Activated T-cell treated with anti-CD3 and anti-CD28 coated beads, Interleukin-2, amount 50 U/mL, for 4 hours (primary cell): ENCODE measurements at places on chromosomes 1 and 21.

GRCh38 chr1:229136822-229137221 is 134.1 kb upstream of the RAB4A start:
- no peak for DNase-seq

DNA sequence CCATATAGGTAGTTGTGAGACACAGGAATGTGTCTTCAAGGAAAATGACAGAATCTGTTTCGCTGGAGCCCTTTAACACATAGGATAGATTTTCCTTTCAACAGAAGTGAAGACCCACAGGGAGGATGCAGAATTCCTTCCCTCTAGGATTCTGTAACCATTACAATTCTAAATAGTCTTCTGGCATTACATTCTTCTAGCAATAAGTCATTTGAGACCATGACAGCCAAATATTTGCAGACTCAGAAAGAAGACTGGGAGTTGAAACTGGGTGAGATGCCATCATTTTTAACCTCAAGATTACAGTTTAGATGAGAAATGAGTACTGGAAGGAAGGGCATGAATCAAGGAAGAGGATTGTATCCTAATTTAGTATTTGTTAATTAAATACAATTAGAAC is 61.6 kb downstream of the ZBTB18 start:
- no peak for DNase-seq

DNA sequence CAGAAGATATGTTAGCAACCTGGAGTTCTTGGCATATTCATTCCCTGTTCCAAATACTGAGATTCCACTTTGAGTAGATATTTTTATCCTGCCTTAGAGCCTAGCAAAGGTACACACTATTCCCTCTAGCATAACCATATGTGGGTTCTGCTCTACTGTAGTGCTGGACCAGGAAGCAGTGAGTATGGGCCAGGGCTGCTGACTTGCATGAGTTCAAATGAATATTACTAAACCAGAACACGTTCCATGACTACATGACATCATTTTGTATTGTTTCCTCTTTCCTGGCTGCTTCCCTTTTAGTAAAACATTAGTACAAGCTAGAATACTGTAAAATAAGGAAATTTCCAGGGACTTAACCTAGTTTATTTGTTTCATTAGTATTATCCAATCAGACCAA is 41.1 kb downstream of the TNFSF18 start:
- no peak for DNase-seq

- DNase-seq: no peak
Measured at GRCh38 chr1:225762444-225762843, 15.2 kb upstream of the SRP9 start.

DNA sequence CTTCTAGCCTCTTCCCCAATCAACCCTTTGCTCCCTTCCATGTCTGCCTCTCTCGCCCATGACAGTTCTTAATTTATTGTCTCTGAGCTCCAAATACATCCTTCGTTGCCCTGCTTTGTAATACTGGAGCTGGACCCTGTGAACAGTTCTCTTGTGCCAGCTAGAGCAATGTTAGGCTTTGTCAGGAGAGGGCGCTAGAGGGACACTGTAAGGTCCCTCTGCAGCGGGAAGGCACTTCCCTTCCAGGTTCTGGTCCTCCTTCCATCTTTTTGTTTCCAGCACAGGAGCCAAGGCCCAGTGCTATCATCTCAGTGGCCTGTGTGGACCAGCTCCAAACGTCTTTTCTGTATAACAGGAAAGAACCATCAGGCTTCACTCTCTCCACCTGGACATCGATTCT is 95.9 kb downstream of the PTPRU start:
- no peak for DNase-seq

DNA sequence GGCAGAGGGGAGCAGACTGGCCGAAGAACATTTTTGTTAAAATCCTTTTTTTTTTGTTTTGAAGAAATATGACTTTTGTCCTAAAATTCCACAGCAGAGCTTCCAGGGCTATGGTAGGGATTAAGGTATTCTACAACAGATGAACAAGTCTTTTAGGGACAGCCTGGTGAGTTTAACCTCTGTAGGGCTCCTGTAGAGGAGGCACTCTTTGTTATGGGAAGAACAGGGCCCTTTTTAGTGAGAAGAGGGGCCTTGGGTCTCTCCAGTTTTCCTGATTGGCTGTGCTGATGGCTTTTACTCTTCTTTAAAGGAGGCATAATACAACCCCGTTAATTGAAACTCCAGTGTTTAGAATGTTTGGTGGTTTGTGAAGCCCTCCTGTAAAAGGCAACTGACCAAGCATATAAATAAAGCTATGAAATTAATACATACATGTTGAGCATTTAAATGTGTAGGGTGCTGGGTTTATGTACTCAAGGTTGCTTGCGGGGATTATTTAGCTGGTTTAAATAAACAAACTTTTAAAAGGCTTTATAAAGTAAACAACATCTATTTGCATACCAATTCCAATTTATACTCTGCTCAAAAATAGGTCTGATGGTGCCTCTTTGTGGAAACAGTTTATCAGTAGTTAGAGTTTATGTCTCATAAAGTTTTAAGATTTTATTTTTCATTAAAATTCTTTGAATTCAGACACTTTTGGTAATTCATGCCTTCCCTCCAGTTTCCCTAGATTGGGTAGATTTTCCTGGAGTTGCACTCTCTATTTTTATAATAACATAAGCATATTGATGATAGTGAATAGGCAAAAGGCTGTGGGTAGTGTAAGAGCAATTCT is 46.5 kb downstream of the PBX1 start:
- DNase-seq: no peak

GRCh38 chr21:33027401-33028286 is 1.9 kb downstream of the OLIG2 start:
- no peak for DNase-seq

- DNase-seq: no peak
Measured at GRCh38 chr1:92972409-92973129, 11.3 kb upstream of the DIPK1A start.

GRCh38 chr1:202632241-202632640 is 78.0 kb downstream of the SYT2 start:
- no peak for DNase-seq

DNA sequence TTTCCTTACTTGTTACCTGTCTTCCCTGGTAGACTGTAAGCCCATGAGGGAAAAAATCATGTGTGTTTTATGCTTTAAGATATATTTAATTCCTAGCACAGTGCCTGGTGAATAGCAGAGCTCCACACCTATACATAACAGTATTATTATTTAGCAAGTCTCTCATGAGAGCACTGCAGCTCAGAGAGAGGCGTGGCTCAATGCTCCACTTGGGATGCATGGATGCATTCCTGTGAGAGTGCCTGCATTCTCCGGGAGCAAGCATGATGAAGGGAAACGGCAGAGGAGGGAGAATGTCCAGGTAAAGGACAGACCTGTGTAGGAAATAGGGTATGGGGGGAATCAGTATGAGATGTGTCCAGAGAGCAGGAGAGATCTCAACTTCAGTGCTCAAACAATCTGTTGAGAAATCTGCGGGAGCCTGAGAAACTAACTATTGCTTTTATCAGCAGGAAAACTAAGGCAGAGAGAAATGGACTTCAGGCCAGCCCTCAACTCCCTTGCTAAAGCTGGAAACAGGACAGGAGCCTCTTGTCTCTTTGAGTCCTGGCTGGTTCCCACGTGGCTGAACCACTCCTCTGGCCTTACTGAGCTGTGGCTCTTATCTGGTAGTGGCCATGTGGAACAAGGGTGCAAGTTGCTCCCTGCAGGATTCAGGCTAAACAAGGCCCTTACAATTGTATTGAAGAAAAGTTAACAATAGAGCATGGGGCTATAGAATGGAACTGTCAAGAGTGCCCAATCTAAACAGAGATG is 113.1 kb downstream of the KCNN3 start:
- no peak for DNase-seq

DNA sequence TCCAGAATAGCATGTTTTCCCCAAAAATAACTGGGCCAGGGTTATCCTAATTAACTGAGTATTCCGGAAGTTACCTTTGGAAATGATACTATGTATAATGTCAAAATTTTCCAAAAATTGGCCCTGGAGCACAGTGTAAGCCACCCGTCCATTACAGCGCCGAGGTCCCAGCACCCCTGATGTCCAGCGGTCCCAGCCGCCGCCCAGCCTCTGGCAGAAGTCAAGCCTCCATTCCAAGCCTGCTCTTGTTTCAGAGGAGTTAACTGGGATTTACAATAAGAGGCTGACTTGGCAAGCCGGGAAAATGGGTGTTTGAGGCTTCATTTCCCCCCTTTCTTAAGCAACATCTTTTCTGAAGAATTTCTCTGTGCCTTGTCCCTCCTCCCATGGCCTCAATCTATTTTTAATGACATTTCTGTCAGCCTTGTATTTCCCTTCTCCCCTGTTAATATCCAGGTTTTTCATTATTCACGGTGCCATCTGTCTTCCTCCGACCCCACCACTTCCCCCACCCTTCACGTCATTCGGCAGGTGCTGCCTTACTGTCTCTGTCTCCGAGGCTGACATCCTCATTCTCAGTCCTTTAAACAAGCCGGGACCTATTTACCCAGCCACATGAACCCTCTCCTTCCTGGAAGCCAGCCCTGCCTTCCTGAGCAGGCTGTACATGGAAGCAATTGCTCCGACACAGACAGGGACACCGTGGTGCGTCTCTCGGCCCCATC is 490.9 kb downstream of the NPHP4 start:
- DNase-seq: no peak

- DNase-seq: no peak
Measured at GRCh38 chr21:40129809-40130208, 262.6 kb downstream of the PCP4 start.

- no peak for DNase-seq
Measured at GRCh38 chr1:172498857-172499256, 34.1 kb upstream of the SUCO start.

DNA sequence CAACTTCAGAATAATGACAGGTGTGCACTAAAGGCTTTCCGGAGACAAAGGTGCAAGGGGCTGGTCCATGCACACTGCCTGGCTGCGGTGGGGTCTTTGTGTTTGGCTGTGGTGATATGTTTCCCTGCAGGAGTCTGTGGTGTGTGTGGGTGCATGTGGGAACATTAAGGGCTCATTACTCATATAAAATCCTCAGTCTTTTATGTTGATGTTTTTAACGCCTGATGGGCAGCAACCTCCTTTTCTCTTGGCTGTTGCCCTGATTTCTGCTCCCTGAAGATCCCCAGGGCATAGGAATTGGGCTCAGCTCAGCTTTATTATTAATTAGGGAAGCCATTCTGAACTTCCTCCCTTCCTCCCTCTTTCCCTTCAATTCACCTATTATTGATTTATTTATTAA is 67.6 kb upstream of the SPAG17 start:
- DNase-seq: no peak

DNA sequence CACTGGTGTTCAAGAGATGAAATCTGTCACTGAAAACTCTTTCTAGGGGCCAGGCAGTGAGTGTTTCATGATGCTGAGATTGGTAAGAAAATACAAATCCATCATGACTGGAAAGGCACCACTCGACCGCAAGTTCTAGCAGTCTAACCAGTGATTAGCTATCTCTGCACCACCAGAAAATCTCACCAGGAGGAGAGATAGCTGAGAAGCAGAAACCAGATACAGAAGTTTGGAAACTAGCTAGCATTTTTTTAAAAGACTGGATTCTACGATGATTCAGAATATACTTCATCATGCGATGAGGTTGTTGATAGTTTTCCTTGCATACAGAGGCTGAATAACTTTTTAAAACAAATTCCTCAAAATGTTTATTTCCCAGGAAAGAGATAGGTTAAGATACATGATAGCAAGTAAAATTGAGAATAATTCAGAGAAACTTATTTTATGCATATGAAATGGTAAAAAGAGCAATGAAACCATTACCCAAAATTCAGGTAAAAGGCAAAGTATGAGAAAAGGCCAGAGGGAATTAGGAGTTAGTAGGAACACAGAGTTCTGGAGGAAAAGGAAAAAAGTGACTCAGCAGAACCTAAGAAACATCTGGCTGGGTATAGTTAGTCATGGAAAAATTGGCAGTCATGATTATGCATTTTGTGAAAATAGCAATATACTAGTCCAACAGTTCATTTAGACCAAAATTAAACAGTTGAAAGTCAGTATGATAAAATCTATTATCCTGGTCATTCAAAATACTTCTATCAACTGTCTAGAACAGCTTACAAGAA is 3.3 kb upstream of the F3 start:
- DNase-seq: no peak

GRCh38 chr1:178161516-178161915 is 67.6 kb downstream of the RASAL2 start:
- DNase-seq: no peak

GRCh38 chr1:12616709-12617373 is 1.2 kb downstream of the DHRS3 start:
- DNase-seq: no peak
